NCI-H187 treated with DMSO at 0.1 percent for 48 hours (cell line): ENCODE measurements at places on chromosomes 4 and X.

DNA sequence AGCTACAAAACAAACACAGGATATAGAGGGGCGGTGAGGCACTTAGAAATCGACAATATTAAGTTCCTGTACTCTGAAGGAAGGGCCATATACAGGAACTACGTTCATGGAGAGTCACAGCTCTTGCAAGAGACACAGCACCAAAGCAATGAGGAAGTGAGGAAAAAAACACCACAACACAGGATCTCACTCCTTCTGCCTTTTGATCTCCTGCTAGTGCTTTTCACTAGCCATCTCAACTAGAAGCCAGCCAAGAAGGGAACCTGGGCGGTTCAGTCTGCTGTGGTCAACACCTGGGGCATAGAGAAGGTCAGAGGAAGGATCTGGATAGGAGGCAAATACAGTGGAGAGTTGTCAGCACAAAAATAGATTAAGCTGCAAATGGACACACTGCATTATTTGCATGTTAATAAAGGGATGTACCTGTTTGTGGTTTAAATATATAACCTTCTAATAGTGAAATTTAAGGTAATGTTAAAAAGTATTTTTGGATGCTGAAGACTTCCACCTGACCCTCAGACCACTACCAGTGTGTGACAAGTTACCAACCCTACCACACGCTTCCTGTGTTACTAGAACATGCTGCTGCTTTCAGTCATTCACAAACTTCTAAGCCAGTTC lies 104.6 kb downstream of the DTHD1 start:
- no peak for DNase-seq

GRCh38 chr4:161121451-161121850 lies 1042.3 kb downstream of the FSTL5 start:
- DNase-seq = no peak

GRCh38 chr4:76782837-76783236 lies 115.1 kb downstream of the SOWAHB start:
- DNase-seq = no peak

GRCh38 chrX:119579414-119579813 lies 5.1 kb downstream of the UBE2A start:
- no peak for DNase-seq

DNA sequence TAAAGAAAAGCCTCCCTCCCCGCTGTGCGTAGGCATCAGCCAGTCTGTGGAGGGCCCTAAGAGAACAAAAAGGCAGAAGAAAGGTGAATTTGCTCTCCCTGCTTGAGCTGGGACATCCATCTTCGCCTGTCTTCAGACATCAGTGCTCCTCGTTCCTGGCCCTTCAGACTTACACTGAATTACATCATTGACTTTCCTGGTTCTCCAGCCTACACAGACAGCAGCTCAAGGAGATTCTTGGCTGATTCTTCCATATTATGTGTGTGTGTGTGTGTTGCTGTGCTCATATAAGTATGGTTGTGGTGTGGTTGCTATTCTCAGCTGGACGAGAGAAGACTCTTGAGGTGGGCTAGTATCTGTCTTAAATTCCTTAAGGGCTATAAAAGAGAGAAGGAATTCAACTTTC lies 35.5 kb upstream of the CD99L2 start:
- no peak for DNase-seq

DNA sequence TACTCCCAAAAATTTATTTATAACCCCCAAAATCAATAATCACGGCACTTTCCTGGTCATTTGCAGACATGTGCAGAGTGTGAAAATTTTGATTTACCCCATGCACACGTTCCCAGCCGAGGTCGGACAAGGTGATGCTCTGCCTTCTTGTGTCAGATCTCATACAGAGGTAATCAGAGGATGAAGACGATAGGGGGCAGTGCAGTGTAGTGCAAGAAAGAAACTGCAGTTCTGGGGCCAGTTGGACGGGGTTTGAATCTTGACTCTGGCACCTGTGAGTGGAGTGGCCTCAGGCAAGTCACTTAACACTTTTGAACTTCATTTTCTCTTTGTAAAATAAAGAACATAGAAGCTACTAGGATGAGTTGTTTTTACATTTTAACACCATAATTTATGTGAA lies 88.4 kb downstream of the FRMPD3 start:
- no peak for DNase-seq

DNA sequence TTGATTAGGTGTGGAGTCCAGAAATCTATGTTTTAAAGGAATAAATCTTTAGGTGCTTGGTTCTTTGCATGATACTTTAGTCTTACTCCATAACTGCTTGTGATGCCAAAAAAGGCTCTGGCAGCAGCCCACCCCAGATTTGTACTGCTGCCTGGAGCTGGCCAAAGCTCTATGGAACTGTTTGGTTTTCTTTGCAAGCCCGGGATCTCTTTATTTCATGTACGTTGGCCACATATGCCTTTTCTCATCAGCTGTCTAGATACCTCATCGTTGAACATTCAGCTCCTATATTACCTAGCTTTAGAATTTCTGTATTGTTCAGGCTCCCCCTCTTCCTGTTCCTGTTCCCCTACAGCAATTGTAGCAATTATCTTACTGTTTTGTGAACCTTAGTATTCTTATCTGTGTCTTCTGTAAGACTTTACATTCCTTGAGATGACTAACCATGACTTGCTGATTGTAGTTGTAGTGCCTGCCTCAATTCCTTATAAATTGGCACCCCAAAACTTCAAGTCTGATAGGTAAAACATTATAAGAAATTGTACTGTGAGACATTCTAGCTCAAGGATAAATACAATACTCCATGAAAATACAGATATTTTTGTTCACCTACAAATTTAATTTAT lies 199.4 kb upstream of the GPRIN3 start:
- DNase-seq = no peak
